ENCODE measurements at places on chromosomes 12 and 14.
A peak's percentile ranks its signal among the peaks of the same experiment; 100 is the strongest.

GRCh38 chr12:111457071-111457470, 51.3 kb downstream of the SH2B3 start:
- DNase-seq, result no peak

DNA sequence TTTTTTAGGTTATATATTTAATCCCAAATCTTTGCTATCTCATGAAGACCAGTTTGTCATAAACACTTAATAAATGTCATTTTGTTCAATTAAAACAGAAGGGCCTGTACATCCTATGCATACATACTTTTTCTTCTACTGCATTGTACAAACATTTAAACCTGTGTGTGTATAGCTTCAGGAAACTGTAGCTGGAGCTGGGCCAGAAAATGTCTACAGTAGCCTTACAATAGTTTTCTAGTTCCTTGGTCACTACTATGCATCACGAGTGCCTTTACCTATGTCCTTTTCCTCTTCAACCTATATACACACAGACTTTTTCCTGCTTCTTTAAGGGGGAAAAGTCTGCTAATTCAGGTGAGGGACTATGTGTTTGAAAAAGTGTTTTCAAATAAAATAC, 302.8 kb downstream of the PAWR start:
- DNase-seq, result no peak

DNA sequence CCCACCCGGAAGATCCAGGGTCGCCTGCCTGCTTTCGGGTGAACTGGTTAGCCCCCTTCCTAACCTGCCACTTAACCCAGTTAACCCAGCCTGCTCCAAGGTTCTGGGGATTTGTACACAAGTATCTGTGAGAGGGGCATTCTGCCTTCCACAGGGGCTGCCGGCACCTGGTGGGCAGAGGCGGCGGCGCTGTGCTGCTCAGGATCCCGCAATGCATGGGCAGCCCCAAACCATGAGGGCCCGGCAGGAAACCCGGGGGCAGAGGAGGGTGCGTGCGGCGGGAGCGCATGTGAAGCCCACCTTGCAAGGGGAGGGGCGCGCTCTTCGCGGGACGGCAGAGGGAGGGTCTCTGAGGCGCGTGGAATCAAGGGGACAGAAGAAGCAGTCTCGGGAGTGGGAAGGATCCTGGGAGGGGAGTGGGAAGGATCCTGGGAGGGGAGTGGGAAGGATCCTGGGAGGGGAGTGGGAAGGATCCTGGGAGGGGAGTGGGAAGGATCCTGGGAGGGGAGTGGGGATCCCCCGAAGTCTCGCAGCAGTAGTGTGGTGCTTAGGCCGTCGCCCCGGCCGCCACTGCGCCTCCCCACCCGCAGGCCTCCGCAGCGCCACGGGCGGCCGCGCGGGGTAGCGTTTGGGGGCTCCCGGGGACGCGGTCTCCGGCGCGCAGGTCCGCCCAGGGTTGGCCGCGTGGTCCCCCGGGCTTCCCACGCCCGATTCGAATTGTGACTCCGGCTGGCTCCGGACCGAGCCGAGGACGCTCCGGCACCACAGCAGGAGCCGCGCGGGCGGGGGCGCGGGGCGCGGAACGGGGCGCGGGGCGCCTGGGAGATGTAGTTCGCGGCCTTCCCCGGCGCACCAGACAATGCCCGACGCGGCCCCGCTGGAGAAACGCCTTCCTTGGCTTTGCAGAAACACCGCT, 4.9 kb upstream of the MTA1 start:
- DNase-seq, result peak; percentile 66

GRCh38 chr12:131497966-131498365, 212.9 kb upstream of the SFSWAP start:
- no peak for DNase-seq

- DNase-seq, result no peak
These were observed 232.4 kb downstream of the AKAP6 start for GRCh38 chr14:32561520-32561919.

DNA sequence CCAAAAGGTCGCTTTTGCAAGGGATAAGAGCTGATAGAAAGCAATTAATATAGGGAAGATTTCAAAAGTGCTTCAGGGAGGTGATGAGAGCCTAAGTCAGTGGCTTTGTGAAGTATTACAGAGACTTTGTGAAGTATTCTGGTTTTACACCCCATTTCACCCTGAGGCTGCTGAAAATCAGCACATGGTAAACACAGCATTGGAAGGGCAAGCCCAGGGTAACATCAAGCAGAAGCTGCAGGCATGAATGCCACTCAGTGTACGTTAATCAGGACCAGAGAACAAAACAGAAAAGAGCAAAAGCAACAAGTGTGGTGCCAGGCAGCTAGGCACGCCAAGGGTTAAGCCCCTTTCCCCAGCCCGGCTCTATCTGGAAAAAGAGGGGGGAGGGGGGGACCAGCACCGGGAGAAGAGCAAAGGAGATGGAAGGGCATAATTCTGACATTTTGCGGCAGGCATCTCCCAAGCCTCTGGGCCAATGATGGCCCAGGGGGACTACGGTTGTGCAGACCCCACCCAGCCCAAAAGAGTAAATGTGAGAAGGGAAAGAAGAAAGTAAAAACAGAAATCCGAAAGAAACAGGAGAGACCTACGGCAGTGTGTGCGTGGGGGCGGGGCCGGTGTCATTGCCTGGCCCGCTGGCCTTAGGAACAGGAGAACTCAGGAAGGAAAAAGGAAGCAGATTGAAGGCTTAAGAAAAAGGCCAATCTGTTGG, 58.9 kb downstream of the DHRS2 start:
- DNase-seq, result no peak

DNA sequence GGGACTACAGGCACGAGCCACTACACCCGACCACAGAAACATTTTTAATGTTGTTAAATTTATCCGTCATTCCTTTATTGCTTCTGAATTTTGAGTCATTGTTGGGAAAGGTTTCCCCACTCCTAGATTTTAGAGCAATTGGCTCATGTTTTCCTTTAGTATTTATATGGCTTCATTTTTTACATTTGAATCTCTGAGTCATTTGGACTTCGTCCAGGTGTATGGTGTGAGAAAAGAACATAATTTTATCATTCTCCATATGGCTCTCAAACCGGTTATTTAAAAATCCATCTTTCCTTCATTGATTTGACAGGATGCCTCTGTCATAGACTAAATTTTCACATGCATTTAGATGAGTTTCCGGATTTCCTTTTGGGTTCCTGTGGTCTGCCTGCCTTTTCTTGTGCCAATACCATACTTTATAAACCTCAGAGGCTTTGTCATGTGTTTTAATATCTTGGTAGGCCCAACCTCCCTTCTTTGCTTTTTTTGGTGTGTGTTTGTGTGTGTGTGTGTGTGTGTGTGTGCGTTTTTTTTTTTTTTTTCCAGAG, 30.9 kb downstream of the LRTM2 start:
- no peak for DNase-seq

DNA sequence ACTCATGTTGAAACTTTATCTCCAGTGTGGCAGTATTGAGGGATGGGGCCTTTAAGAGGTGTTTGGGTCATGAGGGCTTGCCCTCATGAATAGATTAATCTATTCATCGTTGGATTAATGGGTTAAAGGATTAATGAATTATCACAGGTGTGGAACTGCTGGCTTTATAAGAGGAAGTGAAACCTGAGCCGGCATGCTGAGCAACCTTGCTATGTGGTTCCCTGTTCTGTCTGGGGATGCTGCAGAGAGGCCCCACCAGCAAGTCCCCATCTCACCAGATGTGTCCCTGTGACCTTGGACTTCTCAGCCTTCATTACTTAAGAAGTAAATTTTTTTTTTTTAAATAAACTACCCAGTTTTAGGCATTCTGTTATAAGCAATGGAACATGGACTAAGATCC, 109.6 kb downstream of the DYRK2 start:
- DNase-seq, result peak; percentile 35

DNA sequence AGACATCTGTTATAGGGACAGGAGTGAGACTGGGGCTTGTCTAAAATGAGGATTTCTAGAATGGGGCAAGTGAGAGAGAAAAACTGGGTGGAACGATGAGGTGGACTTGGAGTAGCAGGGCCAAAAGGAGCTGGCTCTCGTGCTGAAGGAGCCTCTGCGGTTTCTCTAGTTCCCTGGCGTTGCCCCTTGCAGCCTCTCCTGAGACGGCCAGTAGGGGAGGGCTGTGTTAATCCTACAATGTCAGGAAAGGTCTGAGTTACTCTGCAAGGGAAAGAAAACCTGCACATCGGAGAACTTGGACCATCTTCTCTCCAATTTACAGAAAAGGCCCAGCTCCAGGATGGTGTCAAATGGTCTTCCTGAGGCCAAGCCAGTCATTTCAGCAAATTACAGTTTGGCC, 963.8 kb upstream of the FLRT2 start:
- DNase-seq, result no peak

GRCh38 chr12:109598428-109598854, 24.8 kb downstream of the MVK start:
- no peak for DNase-seq

- no peak for DNase-seq
These were observed 102.1 kb downstream of the FIGNL2 start for GRCh38 chr12:51746416-51746815.

DNA sequence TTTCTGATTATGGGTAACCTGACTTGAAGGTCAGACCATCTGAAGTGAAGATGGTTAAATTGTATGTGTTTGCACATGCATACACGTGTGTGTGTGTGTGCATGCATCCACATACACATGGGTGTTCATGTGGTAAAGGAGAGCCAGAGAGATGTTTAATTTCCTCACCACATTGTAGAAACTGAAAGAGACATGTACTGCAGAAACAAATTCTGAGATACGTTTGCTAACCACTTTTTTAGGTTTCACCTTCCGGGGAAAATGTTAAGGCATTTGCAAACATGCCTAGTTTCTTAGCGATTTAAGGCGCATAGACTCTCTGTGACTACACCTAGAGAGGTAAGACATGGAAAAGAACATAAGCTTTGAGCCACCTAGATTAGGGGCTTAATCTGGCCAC, 362.9 kb downstream of the RAD51B start:
- no peak for DNase-seq

DNA sequence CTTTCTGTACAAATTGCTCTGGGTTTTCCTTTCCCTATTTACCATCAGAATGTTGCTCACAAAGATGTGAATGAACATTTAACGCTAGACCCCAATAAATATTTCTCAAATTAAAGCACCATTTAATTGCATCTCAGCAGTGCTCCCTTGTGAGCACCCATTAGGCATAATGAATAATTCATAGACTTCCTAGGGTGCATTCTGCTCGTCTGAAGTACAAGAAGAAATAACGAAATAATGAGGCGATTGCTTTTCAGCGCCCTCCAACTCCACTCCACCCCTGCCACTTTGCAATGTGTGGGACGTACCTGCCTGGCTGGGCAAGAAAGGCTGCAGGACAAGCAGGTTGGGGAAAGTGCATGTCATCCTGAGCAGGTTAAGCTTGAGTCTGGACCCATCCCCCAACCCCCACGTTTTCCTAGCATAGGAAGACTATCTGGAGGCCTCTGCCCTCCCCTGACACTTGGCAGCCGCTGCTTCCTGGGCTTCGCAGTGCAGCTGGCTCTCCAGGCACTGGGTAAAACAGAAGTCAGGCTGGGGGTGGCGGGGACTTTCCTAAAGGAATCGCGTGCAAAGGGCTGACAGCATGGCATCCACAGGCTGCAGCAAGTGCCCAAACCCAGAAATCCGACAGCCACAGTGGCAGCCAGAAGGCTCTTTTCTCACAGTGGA, 253.7 kb downstream of the DUSP6 start:
- no peak for DNase-seq

- no peak for DNase-seq
These were observed 7.8 kb downstream of the NEK9 start for GRCh38 chr14:75119056-75119455.

DNA sequence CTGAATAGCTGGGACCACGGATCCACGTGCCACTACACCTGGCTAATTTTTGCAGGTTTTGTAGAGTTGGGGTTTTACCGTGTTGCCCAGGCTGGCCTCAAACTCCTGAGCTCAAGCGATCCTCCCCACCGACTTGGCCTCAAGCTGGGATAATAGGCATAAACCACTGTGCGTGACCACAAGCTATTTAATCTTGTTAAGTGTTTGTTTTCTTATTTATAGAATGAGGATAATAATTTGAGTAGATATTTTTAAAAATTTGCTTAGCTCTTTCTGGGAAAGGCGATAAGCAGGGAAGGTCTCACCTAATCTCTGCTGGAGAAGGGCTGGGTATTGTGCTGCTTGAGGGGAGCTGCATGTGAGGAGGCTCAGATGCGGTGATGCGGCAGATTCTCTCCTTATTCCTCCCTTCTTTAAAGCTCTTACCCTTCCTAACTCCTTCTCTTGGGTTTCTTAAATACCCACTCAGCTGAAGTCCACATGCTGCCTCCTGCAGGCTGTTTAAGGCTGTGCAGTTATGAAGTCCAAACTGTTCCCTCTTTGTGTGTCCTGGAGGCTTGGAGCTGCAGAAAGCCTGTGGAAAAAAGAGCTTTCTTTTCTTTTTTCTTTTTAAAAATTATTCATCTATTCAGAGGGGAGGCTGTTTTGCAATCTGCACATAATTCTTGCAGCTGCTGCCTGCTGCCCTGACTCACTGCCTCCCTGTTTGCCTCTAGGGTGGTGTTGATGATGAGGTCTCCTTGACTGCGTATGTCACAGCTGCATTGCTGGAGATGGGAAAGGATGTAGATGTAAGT, 37.9 kb downstream of the A2ML1 start:
- peak; percentile 4 for DNase-seq

DNA sequence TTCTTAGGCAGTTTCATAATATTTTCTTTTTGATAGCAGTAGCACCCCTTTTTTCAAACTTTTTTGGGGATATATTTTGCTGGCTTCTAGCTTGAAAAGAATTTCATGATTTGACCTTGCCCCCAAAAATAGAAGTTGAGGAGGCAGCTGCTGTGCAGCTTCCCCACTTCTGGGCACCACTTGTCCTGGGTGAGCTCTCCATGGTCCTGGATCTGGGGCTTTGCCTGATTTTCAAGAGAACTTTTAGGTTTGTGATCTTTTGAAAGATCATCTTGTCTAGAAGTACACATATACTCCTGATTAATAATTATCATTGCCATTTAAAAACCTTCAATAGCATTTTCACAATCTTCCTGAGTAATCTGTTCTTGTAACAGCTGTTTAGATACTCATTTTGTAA, 271.6 kb downstream of the NPAS3 start:
- no peak for DNase-seq

GRCh38 chr14:50928002-50928635, 16.2 kb downstream of the PYGL start:
- DNase-seq, result no peak

DNA sequence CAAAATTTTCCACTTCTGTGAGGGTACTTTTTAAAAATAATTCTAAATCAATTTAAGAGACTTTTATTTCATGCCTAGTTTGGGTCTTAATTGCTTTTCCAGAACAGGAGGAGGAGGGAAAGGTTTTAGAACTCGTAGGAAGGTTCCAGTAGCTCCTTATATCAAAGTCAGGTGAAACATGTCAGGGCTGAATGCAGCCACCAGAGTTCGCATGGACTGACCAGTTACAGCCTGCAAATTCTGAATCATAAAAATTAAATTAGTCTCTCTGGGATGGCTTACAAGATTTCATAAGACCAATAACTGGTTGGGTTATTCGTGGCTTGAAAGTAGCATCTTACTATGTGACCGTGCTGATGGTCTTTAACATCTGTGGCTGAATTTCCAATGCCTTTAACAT, 397 bp downstream of the BDKRB1 start:
- DNase-seq, result no peak

All from stimulated activated naive B cell treated with anti-CD40 and anti-IgM and Interleukin-4, amounts not matched to agents 10 μg/mL and 1 μg/mL and 100 μg/mL, for 72 hours (primary cell).